ENCODE measurements at places on chromosomes 1 and 21.

DNA sequence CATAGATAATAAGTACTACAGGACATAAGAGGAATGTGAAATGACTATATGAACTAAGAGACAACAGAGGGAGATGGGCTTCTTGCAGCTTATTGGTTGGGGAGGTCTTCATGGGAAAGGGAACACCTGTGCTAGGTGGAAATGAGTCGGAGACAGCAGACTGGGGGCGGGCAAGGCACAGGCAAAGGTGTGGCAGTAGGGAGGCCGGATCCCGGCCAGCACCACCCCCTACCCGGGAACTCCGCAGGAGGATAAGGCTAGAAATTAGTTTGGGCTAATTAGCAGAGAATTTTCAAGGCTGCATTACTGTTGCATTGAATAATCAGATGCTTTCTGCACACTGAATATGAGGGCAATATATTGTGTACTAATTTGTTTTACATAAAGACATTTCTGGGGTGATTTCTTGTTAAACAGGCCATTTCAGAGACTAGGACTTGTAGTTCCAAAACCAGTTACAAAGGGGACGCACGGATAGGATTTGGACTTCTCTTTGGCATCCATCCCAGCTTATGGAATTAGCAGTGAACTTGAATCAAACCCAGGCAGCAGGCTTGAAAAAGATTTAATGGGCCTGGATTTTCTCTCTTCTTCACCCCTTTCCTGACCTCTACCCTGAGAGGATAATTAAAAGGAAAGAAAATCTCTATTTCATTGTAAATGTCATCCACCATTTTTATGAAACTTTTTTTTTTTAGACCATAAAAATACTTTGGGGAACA, 2.2 kb upstream of the HUNK start:
- DNase-seq, result no peak

GRCh38 chr1:37323486-37324377, 150.6 kb upstream of the ZC3H12A start:
- DNase-seq, result peak; percentile 20

DNA sequence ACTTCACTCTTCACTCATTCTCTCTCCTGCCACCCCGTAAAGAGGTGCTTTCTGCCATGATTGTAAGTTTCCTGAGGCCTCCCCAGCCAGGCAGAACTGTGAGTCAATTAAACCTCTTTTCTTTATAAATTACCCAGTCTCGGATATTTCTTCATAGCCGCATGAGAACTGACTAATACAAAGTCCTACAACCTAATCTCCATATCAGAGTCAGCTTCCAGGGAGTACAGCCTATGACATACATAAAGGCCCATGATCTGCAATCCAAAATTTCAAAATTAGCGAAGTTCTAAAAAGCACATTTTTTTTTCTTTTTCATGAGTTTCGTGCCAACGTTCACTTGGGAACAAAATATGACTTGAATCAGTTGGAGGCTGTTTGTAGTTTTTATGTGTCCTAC, 256.9 kb upstream of the DUSP10 start:
- DNase-seq, result no peak

GRCh38 chr1:61081686-61082310, 563 bp upstream of the NFIA start:
- DNase-seq, result no peak

DNA sequence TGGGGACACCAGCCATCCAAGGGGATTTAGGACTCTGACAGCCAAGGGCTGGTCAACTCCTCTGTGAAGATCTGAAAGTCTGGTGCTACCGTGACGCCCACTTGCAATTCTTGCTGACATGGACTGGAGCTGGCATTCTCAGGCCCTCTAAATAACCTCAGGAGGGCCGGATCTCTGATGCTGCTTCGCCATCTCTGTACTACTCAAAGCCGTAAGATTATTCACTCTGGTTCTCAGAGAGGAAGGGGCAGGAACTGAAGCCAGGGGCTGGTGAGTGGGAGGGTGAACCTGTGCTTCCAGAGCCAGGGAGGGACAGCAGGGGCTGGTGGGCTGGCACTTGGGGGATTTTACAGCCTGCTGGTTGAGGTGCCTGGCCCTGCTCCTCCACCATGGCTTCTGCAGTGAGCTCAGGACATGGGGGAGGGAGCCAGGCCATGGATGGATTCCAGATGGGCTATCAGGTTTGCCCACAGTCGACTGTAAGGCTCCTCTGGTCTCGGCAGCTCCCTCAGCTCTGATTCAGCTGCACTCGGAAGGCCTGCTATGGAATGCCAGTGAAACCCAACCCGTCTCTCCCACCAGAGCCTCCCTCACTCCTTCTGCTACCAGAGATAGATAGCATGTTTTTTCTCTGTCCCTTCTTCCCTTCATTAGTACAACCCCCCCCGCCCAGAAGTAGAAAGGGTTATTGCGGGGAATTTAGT, 84.5 kb downstream of the PLXNA2 start:
- no peak for DNase-seq

DNA sequence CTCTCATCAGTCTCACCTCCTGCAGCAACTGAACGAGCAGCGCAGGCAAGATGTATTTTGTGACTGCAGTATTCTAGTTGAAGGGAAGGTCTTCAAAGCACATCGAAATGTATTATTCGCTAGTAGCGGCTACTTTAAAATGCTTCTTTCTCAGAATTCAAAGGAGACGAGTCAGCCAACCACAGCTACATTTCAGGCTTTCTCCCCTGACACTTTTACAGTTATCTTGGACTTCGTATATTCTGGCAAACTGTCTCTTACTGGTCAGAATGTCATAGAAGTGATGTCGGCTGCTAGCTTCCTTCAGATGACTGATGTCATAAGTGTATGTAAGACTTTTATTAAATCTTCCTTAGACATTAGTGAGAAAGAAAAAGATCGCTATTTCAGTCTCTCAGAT, 53.7 kb downstream of the ZBTB8A start:
- DNase-seq, result no peak

DNA sequence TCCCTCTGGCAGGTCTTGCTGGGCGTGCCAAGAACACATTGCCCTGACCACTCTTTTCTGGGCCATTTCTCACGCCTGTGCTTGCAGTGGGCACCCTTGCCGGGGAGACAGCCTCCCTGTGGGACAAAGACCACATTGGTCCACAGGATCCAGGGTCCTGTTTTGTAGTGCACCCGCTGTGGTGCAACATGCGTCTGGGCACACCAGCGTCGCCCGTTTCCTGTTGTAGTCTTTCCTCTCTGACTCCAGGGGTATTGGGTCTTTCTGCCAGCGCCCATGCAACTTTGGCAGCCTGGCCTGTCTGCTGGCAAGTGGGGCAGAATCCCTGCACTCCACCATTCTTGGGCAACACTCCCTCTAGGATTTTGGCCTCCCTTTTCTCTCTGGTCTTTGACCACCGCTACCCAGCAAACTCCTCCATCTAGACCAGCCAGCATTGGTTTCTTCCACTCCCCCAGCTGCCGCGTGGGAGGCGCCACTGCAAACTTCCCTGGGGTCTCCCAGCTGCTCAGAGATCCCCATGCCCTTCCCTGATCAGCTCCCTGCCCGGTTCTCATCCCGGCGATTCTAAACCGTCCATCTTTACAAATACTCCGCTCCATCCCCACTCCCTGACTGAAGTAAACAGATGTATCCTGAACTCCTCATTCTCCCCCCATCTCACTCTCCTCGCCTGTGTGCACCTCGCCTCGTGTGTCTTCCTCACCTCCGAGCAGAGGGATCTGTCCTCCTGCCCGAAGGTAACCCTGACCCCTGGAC, 1.2 kb upstream of the TPRG1L start:
- DNase-seq, result no peak

DNA sequence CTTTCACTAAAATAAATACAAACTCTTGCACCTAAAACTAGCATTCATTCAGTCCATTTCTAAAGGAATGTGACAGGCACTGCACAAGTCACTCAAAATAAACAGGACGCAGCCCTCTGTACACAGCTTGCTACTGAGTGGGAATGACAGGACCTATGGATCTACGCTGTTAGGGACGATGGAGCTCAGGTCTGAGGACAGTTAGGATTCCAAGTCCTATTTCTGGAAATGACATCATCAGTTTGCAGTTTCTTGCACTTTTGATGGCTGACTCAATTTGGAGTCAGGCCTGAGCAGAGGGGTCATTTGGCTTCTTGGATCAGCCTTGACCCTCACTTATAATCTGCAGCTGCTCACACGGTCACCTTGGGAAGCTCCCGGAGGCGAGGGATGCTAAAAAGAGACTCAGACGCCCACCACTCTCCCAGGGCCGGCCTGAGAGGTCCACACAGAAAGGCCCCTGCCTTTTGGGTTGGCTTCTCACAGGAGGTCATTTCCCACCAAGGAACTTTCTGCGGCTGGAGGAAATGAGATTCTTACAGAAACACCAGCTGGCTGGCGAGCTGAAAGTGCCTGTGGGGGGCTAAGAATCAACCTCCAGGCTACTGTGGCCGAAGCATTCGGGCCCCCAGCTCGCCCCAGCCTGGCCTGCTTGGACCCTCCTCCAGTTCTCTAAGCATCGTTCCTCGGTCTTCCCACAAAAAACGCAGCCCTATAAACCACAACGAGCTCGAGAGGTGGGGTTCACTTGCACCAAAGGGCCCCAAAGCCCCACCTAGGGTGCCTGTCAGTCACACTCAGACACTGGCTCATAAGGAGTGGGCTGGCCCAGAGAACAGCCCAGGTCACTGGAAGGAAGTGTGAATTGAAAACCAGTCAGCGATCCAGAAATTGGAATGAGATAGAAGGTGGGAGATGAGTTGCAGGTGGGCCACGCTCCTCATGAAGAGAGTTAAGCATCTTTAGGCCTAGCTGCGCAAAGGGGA, 8.9 kb upstream of the PDE9A start:
- no peak for DNase-seq

DNA sequence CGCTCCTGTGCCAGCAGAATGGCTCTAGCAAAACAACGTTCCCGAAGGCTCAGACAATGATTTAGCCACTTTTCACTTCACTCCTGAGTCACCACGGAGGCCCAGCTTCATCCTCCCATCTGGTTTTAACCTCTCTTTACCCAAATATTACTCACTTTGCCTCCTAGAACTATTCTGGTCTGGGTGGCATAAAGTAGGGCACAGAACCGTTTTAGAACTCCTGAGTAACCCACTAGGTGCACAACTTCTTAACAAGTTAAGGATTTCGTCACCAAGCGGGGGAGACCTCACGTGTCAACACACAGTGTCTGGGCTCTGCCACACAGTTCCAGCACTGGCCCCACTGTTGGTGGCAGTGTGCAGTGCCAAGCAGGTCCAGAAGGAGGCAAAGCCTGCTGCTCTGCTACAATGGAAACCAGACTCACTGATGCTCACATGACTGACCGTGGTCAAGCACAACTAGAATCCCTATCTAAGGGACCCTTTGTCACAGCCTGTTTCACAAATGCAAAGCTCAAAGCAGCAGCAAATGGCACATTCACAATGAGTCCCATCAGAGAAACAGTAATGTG, 121.7 kb downstream of the SIPA1L2 start:
- DNase-seq, result no peak

GRCh38 chr1:185938396-185938795, 204.2 kb downstream of the HMCN1 start:
- DNase-seq, result no peak

- DNase-seq, result no peak
Observed at GRCh38 chr1:154867841-154868605, 2.1 kb downstream of the KCNN3 start.

- no peak for DNase-seq
Observed at GRCh38 chr1:48214820-48215219, 7.7 kb upstream of the SLC5A9 start.

DNA sequence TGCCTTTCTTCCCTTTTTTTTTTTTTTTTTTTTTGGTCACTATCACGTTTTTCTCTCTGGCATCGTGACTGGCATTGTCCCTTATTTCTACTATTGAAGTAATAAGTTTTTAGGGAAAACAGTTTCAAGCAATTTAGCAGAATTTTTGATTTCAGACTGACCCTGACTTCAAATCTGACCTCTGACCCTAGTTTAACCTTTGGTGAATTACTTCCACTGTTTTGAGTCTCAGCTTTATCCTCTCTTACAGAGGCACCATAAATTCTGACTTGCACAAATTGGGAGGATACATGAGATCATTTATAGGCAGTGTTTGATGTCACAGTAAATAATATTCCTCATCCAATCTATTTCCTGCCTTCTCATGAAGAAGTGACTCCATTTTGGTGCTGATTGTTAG, 187.0 kb downstream of the FASLG start:
- no peak for DNase-seq

GRCh38 chr1:27658951-27659496, 13.0 kb downstream of the IFI6 start:
- no peak for DNase-seq

DNA sequence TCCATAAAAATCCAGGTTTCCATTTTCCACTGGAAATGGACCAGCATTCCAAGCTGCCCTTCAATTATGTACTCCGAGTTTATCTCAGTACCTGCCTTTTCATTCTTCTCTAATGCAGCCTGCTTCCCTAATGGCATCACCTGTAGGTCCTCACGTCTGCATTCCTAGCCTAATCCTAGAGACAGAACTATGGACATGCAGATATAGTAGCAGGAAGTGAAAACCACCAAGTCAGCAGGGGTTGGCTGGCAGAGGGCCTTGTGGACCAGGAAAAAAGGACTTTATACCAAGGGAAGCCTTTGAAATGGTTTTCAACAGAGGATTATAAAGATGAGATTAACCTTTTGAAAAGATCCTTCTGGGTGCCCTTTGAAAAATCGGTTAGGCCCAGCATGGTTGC, 135.7 kb upstream of the L1TD1 start:
- DNase-seq, result no peak

DNA sequence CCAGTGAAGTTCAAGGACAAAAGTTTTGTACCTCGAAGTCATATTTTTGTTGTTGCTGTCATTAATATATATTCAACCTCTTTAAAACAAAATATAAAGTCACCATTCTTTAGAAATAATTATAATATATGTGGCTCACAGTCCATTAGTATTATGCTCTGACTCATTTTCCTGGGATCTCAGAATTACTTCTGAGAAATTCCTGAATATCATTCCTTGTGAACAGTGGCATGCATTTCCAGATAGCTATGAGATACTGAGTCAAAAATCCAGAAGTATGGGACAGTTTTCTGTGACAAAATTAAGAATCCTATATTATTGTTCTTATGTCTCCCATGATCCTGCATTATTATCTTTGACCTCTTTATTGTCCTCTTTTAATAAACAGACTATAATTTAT, 13.8 kb upstream of the RGS21 start:
- DNase-seq, result no peak

DNA sequence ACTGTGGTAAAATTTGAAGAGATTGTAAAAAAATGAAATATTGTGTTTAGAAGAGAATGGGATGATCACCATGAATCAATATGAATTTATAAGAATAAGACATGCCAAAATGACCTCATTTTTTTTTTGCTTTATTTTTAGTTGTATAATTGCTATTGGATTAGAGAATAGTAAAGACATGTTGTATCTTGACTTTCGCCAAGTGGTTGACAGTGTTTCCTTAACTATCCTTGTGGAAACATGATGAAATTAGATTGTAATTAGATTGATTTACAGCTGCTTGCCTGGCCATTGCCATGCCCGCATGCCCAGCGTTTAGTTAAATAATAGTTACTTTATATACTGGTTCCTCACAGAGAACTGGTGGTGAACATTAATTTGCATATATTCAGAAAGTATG, 154.9 kb downstream of the MAGI3 start:
- no peak for DNase-seq
